Osteocyte (in vitro differentiated cells): ENCODE measurements at places on chromosomes 16 and 17. TPM values are rescaled to one million over a fixed set of nuclear protein-coding genes. Genes with fewer than 3 reads are reported as not detected.

GRCh38 chr17:49365667-49366066 lies 3.6 kb upstream of the ZNF652 start:
- no peak for DNase-seq

DNA sequence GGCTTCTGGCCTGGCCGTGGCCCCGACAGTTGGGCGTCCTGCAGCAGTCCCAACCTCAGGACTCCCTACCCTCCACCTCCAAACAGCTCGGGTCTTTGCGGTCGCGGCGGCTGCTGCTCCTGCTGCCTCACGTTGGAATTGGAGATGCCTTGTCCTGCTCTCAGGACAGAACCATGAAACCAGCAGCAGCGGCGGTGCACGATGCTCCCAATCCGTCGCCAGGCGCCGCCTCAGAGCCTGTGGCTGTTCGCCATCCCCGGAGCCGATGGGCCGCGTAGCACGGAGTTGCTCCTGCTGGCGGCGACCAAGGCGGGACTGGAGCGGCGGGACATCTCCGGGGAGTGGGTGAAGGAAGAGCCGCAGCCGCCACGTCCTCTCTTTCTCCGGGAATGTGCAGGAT lies 1965.9 kb downstream of the TP53TG3F start:
- DNase-seq: no peak

The CSH1 gene
- total RNA-seq: not detected in 2 replicates

- no peak for DNase-seq
Measured at GRCh38 chr17:57277923-57278604, 21.7 kb downstream of the MSI2 start.

GRCh38 chr16:57000271-57001025 lies 11.1 kb downstream of the NLRC5 start:
- no peak for DNase-seq

- no peak for DNase-seq
Measured at GRCh38 chr17:64276961-64277505, 14.0 kb upstream of the TEX2 start.

DNA sequence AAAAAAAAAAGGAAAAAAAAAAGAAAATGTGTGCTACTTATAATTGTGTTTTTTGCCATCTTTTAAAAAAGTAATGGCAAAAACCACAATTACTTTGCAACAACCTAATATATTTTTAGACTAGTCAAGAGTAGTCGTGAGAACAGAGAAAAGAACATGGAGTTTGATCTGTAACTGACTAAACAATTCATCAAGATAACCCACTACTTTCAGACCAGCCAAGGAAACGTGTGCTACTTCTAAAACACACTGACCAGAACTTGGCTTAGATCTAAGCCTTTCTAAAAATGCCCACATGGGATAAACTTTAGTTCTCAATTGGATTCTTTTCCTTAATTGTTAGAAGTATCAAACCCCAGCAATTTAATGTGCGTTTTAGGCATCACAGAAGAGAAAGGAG lies 616 bp downstream of the PECAM1 start:
- no peak for DNase-seq

GRCh38 chr17:57393368-57393767 lies 137.0 kb downstream of the MSI2 start:
- DNase-seq: no peak

The KRTAP4-8 gene
- total RNA-seq: not detected in 2 replicates

GRCh38 chr17:75771334-75772281 lies 6.6 kb upstream of the GALK1 start:
- DNase-seq: no peak

DNA sequence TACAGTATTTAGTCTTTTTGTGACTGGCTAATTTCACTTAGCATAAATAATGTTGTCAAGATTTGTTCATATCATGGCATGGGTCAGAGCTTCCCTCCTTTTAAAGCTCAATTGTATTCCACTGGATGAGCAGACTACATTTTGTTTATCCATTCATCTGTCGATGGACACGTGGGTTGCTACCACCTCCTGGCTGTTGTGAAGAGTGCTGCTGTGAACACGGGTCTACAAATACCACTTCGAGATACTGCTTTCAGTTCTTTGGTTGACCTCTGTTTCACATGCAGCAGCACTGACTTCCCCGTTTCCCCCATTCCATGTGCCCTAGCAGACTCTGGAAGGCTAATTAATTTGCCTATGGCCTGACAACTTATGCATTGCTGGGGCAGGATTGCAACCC lies 285.4 kb downstream of the SHISA9 start:
- no peak for DNase-seq

The TBC1D3I gene
- 0.42 and 1.0 TPM in 2 replicates for total RNA-seq

DNA sequence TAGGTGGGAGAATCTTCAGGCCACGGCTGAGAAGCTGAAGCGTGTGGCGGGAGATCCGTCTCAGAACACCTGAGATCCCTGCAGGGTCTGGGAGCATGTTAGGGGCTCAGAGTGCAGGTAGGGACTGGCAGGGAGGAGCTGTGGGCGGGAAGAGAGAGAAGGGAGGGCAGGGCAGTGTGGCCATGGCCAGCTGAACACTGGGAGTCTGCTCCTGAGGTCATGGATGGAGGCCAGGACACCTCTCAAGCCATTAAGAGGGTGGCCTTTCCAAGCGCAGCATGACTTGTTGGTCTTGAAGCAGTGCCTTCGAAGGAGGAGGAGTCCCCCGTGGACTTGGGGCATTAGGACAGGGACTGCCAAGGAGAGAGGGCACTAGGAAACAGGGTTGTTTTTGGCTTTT lies 23.7 kb downstream of the NAA60 start:
- no peak for DNase-seq

The KRTAP1-5 gene
- total RNA-seq: not detected in 2 replicates

GRCh38 chr17:78337244-78338109 lies 22.4 kb downstream of the SOCS3 start:
- no peak for DNase-seq

GRCh38 chr17:77273397-77274085 lies 132.8 kb downstream of the SEC14L1 start:
- DNase-seq: no peak

The ZP2 gene
- not detected in 2 replicates for total RNA-seq

GRCh38 chr17:67385122-67385988 lies 8.3 kb downstream of the PITPNC1 start:
- no peak for DNase-seq

The TBC1D3E gene
- total RNA-seq: not detected in 2 replicates

GRCh38 chr17:73184136-73184993 lies 8.5 kb upstream of the COG1 start:
- DNase-seq: no peak

The CD300H gene
- not detected in 2 replicates for total RNA-seq

The PTX4 gene
- not detected in 2 replicates for total RNA-seq

DNA sequence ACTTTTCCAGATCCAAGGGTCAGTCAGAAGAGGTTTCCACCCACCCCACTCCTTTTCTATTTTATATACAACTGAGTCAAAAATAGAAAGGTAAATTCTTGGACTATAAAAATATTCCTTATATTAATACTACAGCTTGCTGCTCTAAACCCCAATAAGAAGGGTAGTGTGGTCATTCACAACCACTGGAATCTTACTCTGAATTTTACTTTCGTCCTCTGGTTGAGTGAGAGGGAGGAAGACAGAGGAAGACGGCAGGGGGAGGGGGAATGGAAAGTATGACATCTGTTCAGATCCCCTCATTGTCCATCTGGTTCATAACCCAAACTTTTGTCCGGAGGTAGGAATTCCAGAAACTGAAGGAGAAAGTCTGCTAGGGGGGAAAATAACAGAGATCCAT lies 67.2 kb downstream of the MAF start:
- DNase-seq: no peak

- no peak for DNase-seq
Measured at GRCh38 chr16:79970551-79971236, 370.2 kb upstream of the MAF start.

The ACE gene
- 0.91 and 1.1 TPM in 2 replicates for total RNA-seq

GRCh38 chr17:73710095-73710592 lies 65.9 kb upstream of the SDK2 start:
- DNase-seq: peak; percentile 87

The SMIM36 gene
- total RNA-seq: not detected in 2 replicates

DNA sequence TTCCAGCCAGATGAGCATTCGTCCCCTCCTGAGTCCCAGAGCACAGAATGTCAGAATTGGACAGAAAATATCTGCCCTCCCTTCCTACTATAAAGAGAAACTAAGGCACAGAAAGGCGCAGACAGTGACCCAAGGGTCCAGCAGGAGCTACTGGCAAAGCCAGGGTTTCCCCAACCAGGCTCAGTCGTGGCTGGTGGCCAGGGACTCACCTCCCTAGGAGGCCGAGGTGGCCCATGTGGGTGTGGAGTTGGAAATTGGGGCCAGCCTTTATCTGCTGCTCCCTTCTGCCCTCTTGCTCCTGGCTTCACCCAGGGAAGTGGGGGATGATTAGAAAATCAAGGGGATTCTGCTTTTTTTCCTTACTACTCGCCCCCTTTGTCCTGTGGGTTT lies 1.1 kb downstream of the DRC7 start:
- no peak for DNase-seq

The CCDC154 gene
- total RNA-seq: 1.0 and 2.5 TPM in 2 replicates

DNA sequence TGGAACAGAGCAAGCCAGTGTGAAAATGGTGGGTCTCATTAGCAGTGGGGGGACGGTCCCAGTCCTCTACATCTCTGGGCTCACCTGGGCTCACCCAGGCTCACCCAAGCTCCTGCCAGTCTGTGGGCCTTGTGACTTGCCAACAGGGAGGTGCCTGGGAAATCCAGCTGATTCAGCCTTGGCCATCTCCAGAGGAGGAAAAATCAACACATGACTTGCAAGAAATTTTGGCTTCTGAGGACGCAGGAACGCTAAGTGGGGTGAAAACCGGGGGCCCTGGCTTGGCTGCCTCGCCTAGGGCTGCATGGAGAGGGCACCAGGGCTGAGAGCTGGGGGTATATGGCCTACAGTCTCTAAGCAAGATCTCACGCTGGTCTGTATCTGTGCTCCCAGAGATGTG lies 47.7 kb downstream of the VAC14 start:
- no peak for DNase-seq

- no peak for DNase-seq
Measured at GRCh38 chr17:16123531-16123930, 91.8 kb downstream of the NCOR1 start.

GRCh38 chr16:85317704-85318103 lies 205.4 kb upstream of the CIBAR2 start:
- no peak for DNase-seq

- peak; percentile 60 for DNase-seq
Measured at GRCh38 chr16:15482068-15482747, 47.8 kb downstream of the BMERB1 start.
